ENCODE measurements at places on chromosomes 11 and 22.

DNA sequence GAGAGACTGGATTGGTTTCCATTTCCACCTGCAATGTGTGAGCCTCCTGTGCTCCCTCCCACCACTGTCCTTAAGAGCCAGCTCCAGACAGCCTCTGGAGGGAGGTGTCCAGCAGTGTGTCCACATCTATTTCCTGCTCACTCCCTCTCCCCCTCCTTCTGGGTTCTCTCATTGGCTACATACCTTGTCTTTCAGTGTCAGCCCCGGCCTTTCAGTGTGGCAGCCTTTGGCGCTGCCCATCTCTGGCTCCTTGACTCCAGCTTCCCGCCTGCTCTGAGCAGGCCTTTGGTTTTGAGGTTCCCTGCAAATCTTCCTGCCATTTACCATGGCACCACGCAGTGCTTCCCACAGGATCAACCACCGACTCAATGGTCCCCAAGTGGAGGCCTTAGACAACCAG, 19.0 kb upstream of the PTPRJ start:
- no peak for DNase-seq

DNA sequence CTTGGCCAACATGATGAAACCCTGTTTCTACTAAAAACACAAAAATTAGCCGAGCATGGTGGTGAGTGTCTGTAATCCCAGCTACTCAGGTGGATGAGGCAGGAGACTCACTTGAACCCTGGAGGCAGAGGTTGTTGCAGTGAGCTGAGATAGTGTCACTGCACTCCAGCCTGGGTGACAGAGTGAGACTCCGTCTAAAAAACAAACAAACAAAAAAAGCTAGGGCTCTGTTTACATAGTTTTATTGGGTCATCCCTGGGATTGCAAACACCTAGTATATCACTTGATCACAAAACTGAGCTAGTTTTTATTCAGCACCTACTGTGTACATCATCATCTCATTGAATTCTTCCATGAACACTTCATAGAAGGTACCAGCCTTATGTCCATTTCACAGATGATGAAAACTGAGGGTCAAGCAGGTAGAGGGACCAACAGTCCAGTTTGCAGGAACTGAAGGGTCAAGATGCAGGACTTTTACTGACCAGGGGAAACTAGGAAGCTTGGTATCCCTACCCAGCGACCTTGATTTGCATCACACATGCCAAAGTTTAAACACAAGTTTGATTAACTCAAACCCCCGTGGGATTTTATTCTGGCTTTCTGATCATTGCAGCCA, 9.2 kb upstream of the MRTFA start:
- DNase-seq = no peak

DNA sequence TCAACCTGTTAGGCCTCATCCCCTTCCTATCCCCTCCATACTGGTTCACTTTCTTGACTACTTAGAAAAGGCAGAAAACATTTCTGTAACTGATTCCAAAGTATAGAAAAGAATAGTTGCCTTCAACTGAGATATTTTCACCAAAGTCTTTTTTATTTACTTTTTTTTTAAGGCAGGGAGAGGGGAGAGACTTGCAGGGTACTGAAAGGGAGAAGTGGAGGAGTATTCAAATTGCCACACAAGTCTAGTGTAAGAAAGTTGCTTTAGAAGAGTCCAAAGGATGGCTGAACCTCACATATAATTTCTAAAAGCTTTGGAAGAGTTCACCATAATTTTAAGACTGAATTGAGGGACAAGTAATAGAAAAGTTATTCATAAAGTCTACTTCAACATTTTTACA, 6.3 kb downstream of the PHF21A start:
- no peak for DNase-seq

GRCh38 chr22:19406281-19406811, 25.2 kb downstream of the HIRA start:
- DNase-seq = no peak

DNA sequence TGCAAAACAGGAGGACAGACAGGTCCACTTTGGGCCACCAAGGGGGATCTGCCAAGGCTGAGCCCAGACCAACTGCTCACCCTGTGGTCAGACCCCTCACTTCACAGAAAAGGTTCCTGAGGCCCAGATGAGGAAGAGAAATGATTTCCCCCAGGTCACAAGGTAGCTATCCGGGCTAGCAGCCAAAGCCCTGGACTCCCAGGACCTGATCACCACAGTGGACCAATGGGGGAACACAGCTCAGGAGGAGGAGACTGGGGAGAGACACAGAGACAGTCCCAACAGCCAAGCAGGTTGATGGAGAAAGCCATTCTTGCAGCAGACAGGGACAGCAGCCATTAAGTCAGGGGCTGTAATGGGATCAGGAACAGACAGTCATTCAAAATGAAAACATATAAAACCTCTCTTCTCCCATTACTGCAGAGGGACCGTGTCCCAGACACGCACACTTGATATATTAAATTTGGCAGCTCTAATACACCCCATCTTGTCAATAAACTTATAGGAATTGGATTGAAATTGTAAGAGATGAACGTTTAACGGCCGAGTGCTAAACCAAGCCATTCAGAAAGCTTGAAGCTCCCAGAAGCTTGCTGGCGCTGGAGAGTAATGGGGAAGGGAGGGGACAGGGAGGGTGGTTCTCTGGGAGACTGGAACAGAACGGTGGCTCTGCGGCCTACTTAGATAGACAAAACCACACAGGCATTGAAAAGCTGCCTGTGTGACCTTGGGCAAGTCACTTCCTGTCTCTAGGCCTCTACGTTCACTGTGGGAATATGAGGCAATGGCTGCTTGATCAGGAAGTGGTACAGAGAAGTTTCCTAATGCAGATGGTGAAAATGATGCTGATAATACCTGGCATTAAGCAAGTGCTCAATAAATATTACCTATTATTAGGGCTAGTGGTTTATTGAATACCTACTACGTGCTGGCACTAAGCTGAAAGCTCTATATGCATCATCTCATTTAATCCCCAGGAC, 16.0 kb downstream of the ZMAT5 start:
- no peak for DNase-seq

DNA sequence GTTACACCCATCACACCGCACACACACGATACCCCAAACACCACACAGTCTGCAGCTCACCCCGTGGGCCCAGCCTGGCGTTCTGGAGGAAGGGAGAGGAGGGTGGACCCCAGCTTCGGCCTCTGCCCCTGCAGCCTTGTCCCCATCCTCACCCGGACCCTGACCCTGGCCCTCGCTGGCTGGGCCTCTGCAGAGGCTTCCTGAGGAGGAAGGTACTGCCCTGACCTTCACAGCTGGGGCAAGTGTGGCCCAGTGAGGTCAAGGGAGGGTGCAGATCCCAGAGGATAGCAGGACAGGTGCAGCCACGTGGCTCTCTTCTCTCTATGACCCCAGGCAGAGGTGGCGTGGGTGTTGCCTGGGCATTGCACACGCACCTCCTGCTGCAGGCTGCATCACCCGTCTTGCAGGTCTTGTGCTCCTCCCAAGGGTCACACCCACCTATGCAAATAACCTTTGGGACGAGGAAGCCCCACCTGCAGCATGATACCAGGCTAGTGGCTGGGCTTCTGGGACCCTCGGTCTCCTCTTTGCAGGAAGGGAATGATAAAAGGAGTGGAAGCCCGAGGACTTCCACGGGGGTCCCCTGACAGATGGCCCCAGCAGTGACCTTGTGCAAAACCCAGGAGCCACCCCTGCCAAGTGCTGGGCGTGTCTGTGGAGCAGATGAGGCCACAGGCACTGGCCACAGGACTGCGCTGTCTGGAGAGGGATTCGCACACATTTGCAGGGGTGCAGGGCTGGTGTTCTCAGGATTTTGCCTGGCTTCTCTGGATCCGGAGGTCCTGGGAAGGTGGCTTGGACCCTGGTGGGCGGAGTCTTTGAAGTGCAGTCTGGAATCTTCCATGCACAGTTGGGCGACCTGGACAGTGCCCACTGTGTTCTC, 1241.5 kb downstream of the BRD1 start:
- no peak for DNase-seq

DNA sequence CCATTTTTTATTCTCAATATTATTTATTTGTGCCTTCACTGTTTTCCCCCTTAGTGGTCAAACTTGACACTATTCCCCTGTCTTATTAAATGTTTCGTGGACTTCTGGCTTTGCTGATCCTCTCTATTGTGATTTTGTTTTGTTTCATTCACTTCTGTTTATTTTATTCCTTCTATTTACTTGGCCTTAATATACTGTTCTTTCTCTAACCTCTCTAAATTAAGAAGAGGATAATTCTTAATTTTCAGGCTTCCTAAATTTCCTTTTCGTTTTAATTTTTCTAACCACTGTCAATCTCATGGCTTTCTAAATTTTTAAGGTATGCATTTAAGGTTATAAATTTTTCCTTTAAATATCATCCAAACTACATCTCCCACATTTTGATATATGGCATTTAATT, 83.0 kb upstream of the KCNQ1OT1 start:
- no peak for DNase-seq

- DNase-seq = no peak
Measured at GRCh38 chr11:127806501-127806900, 780.9 kb downstream of the ETS1 start.

DNA sequence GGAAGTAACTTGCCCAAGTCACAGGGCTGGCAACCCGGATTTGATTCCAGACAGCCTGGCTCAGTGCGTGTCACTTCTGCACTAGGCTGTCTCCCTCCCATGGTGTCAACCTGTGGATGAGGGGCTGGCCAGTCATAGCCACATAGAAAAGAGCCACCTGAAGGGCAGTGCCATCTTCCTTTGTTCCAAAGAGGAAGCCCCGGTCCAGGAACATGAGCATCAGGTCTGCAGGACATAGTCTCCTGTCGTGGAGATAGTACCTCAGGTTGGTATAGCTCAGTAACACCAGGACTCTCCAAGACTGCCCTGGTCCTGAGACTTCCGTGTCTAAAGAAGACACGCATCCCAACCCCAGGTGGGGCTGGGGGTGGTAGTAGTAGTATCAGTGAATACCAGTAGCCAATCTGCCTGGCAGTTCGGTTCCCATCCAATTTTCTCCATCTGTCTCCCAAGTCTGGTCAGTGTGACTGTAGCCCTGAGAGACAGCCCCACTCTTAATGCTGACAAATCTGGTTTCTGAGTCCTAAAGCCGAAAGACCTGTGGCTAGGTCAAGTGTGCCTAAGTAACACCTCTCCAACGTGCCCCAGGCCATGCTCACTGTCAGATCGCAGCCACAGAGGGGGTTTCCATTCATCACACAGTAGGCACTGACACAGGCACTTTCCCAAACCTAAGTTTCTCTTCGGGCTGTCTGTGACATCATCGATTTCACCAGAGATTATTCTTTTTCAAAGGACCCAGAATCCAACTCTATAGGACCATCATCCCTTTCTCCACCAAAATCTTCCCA, 33.1 kb downstream of the C11orf58 start:
- no peak for DNase-seq

DNA sequence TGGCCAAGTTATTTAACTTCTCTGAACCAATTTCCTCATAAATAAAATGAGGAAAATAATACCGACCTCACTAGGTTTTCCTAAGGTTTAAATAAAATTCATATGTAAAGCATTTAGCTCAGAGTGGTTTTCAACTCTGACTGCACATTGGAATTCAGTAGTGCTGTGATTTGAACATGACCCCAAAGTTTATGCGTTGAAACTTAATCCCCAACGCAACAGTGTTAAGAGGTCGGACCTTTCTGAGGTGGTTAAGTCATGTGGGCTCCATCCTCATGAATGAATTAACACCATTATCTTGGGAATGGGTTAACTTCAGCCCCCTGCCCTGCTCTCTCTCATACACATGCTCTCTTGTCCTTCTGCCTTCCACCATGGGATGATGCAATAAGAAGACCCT, 322.2 kb downstream of the AASDHPPT start:
- DNase-seq = no peak

DNA sequence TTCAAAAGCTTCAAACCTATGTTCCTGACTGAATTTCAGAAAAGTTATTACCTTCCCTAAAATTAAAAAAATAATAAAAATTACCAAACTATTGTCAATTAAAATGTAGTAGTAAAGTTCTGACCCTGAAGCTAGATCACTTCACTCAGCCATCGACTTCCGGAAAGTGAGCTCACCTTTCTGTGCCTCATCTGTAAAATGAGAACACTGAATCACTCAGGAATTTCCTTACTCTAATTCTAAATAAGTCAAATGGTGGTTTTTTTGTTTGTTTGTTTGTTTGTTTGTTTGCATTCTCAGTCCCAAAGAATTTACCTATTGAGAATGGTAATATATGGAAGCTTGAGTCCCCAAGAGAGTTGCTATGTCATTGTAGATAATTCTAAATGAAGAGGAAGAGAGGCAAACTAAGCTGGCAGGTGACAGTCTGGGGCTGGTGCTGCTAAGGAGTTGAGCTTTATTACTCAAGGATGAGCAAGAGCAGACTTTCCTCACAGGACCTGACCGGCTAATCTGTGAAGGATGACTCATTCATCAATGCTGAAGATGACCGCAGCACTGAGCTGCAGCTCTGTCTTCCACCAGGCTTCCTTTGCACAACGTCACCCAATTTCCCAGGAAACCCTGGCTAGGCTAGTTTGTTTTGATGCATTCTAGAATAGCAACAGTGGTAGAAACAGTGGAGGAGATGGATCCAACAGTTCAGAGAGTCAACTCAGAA, 248.8 kb downstream of the RAB38 start:
- DNase-seq = no peak

DNA sequence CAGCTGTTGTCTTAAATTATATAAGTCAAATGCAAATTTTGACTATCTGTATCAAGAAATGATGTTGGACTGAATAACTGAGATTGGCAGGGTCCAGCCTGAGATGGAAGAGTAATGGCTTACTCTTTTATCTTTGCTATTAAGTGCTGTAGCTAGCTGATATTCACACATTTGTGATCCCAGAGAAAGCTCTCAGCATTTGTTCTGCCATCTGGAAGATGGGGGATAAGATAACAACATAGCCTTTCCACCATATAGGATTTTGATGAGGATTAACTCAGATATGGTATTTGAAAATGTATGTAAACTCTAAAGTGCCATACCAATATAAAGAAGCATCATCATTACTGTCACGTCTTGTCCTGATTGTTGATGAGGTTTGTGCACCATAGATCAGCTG, 1063.2 kb upstream of the TENM4 start:
- no peak for DNase-seq

- DNase-seq = no peak
Measured at GRCh38 chr22:42156598-42156997, 26.0 kb upstream of the CYP2D6 start.

DNA sequence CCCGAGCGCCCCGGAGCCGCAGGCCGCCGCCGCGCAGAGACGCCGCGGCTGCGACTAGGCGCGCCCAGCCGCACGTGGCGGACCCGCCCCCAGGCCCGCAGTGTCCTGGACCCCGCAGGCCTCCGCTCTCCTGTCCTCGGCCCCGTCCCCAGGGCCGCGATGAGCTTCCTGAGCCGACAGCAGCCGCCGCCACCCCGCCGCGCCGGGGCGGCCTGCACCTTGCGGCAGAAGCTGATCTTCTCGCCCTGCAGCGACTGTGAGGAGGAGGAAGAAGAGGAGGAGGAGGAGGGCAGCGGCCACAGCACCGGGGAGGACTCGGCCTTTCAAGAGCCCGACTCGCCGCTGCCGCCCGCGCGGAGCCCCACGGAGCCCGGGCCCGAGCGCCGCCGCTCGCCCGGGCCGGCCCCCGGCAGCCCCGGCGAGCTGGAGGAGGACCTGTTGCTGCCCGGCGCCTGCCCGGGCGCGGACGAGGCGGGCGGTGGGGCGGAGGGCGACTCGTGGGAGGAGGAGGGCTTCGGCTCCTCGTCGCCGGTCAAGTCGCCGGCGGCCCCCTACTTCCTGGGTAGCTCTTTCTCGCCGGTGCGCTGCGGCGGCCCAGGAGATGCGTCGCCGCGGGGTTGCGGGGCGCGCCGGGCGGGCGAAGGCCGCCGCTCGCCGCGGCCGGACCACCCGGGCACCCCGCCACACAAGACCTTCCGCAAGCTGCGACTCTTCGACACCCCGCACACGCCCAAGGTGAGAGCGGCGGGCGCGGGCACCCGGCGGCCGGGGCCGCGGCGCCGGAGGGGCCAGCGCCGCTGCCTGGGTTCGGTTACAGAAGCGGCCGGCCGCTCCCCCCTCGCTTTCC, 528 bp downstream of the WEE1 start:
- DNase-seq = no peak
